ENCODE measurements at places on chromosomes 2 and 18. TPM values are rescaled to one million over a fixed set of nuclear protein-coding genes. Genes with fewer than 3 reads are reported as not detected.

CD207 gene
- total RNA-seq = not detected

- no peak for DNase-seq
Observed at GRCh38 chr2:65608916-65609315, 176.5 kb upstream of the SPRED2 start.

- DNase-seq = no peak
Observed at GRCh38 chr18:12908706-12909105, 24.7 kb upstream of the PTPN2 start.

STAT4 gene
- total RNA-seq = 1.2 TPM

GRCh38 chr18:32276906-32277305, 87.1 kb downstream of the MEP1B start:
- no peak for DNase-seq

- DNase-seq = no peak
Observed at GRCh38 chr2:101251844-101252407, 760 bp upstream of the CNOT11 start.

GRCh38 chr18:1513519-1513918, 608.8 kb downstream of the ADCYAP1 start:
- no peak for DNase-seq

- no peak for DNase-seq
Observed at GRCh38 chr18:70339915-70340314, 51.1 kb downstream of the SOCS6 start.

GRCh38 chr2:189799531-189799930, 15.3 kb downstream of the PMS1 start:
- DNase-seq = peak; percentile 52

DNA sequence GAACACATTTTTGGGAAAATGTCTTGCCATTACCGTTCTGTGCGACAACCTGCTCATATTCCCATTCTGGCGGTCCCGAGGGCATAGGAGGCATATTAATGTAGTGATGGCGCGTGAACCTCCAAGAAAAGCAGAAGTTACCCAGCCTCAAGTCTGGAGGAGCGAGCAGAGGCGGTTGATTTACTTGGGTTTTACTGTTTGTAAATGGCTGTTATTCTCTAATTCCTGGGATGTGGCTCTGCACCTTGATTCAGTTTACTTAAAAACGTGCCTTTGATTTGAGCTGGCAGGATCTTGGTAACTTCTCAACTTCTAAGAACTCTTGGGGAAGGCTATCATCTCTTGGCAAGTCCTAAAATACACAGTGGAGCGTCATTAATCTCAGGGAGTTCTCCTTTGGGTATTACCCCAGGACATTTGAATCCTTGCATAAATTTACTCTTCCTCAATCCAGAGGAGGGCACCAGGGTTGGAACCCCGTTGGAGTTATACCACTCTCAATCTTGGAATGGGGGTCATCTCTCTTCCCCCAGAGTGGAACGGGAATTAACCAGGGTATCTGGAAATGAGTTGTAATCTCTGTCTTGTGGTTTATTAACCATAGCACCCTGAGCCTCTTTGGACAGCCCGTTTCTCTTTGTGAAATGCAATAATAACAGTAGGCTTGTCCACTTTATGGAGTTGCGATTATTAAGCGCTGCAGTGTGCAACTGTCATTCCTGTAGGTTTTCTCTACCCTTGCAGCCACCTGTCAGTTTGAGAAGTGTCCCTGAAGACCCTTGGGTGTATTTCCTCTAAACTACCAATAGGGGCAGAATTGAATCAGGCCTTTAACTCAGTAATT, 2.1 kb downstream of the HK2 start:
- peak; percentile 32 for DNase-seq

GRCh38 chr2:52539026-52539970, 1228.3 kb upstream of the CHAC2 start:
- peak; percentile 3 for DNase-seq

TTN gene
- 0.29 TPM for total RNA-seq

Measured in HFFc6 (cell line).